ENCODE measurements at places on chromosomes 2 and 18.

DNA sequence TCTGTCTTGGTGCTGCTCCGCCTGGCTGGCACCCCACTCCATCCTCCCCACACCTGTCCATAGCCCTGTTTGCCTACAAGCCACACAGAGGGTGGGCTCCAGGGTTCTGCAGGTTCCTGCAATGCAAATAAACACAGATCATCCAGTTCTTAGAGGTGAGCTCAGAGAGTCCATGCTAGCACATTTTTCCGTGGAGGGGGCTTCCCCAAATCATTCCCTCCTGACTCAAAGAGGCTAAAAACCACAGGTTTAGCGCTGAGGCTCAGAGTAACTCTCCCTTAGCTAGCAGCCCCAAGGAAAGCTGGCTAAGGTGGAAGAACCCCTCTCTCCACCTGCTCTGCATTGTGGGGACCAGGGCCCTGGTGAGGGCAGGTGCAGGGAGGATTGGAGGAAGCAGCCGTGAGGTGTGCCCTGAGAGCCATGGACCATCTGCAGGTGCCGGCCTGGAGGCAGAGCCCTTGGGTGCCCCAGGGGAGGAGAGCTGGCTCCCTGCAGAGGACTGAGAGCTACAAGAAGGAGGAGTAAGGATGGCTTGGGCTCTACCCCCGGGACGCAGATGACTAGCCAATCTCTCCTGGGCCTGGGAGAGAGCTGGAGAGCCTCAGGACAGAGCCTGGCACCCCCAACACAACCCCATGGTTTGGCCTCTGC lies 23.8 kb upstream of the TEX44 start:
- DNase-seq: no peak

GRCh38 chr18:50126471-50126870 lies 68.5 kb downstream of the MYO5B start:
- DNase-seq: no peak

- DNase-seq: no peak
Observed at GRCh38 chr2:65055422-65056214, 598 bp upstream of the CEP68 start.

DNA sequence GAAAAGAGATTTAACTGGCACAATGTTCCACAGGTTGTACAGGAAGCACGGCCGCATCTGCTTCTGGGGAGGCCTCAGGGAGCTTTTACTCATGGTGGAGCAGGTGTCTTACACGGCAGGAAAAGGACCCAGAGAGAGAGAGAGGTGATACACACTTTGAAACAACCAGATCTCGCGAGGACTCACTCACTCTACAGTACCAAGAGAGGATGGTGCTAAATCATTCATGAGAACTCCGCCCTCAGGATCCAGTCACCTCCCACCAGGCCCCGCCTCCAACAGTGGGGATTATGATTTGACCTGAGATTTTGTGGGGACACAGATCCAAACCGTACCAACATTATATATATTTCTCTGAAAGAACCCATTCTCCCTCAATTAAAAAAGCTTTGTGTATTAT lies 79.7 kb upstream of the DOCK10 start:
- DNase-seq: no peak

DNA sequence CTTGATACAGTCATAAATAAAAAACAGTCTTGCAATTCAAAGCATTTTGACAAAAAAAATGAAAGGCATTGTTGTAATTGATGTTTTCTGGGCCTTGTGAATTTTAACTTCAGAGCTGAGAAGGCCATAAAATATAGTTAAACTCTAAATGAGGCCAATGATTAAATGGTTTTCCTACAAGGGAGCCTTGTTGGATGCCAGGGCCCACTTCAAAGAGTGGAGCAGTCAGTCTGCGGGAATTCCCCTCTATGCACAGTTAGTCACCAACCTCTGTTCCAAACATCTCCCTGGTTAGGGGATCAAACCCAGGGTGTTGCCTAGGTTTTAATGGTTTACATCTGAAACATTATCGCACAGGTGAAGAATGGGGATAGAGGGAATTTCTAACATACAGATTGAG lies 143.4 kb downstream of the NCKAP5 start:
- no peak for DNase-seq

DNA sequence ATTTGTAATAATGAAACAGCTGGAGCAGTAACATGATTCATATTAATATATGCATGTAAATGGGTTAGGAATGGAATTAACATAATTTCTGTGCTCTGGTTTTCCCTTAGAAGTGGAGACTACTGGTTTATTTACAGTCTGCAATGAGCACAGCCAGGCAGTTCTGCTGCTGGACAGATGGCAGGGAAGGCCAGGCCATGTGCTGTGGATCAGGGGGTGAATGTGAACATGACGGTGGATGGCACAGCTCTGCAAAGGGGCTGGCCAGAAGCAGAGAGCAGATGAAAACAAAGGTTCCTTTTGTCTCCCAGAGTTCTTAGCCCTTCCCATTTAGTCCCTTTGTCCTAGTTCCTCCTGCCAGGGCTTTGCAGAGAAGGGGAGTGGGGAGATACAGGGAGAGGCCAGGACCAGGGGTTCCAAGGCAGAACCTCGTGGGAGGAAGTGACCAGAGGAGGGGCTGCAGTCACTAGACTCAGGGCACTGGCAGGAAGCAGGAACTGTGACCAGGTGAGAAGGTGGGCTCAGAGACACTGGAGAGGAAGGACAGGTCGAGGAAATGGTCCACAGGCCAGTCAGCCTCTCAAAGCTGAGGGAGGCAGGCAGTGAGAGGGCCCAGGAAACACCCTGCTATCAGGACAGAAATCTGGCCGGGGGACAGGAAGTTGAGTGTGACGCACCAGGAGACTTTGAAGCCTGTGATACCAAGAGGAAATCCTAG lies 112.9 kb upstream of the ATP8B1 start:
- no peak for DNase-seq

GRCh38 chr2:78978340-78978739 lies 47.2 kb upstream of the REG3G start:
- no peak for DNase-seq

- DNase-seq: no peak
Observed at GRCh38 chr2:175187378-175187777, 5.9 kb upstream of the ATP5MC3 start.

DNA sequence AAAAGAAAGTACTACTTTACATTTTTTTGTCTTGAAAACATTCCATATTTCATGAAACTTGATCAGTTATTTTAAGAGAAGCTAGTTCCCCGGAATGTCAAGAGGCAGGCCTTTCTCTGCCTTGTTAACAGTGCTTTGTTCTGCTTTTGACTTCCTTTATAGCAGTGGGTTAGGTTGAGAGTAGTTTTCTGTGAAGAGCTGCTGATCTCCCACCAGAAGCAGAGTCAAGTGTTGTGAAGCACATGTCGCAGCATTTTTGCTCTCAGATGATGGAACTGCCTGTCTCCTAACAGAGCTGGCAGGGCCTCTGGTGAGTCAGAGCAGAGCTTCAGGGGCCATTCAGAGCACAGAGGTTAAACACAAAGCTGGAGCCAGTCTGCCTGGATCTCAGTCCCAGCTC lies 871.8 kb downstream of the SLC4A3 start:
- no peak for DNase-seq

- DNase-seq: no peak
Observed at GRCh38 chr2:164562666-164563065, 58.6 kb downstream of the GRB14 start.

- DNase-seq: no peak
Observed at GRCh38 chr2:32805104-32806095, 141.4 kb upstream of the LTBP1 start.

- no peak for DNase-seq
Observed at GRCh38 chr2:95272299-95272751, 1.9 kb upstream of the PROM2 start.

- no peak for DNase-seq
Observed at GRCh38 chr2:36441816-36442215, 86.2 kb downstream of the CRIM1 start.

DNA sequence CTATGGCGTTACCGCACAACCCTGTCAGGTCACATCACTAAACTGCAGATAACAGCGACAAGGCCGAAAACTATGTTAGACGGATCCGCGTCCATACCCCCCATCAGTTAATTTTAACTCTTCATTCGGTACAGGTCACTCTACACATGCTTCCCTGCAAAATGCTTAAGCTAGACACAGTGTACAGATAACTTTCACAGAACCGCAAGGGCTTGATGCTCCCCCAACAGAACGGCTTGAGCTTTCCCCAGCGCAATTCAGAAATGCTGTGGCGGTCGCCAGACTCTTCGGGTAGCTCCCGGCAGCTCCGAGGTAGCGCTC lies 283 bp upstream of the RBBP8 start:
- DNase-seq: no peak

DNA sequence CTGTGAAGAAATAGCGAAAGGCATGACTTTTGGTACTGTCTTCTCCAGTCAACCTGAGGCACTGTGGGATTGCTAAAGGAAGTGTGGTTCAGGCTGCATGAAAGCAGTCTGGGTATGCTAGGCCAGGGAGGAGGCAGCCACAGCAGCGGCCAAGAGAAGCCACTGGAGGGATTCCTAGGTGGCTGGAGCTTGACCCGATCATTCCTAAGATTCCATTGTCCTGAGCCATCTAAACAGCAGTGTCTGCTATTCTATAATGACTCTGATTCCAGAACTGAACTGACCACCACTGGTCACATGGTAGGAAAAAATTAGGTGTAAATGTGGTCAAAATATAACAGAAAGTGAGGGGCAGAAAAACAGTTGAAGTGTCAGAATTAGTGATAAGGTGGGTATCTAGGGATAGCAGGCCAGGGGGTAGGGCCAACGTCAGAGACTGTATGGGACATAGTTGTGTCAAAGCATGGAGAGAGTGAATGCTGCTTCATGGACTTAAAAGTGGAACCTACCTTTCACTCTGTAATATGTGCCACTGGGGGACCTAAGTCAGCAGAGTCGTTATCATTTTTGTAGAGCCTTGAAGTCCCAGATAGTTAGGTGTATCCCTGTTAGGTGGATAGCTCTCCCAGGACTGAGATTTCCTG lies 204.6 kb downstream of the CTNNA2 start:
- DNase-seq: no peak

DNA sequence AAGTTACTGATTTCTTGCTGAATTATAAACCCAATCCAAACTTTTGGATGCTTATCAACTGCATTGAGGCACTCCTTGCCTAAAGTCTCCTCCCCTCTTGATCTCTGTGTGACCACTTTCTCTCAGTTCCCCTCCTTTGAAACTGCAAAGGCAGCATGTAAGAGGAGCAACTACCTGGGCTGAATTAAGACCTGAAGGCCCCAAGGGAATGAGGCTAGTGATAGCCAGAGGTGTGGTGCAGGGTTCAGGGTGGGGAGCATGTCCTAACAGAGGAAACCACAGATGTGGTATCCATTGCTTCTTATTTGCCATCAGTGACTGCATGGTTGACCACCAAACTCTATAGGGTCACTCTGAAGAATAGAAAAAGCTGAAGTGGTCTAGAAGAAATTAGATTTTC lies 557.9 kb downstream of the TNS1 start:
- no peak for DNase-seq
